ENCODE measurements at places on chromosomes 6 and 20.

- DNase-seq: peak; percentile 46
Observed at GRCh38 chr6:7085911-7086310, 21.9 kb upstream of the RREB1 start.

- DNase-seq: no peak
Observed at GRCh38 chr6:109478222-109478805, 4.7 kb downstream of the ZBTB24 start.

DNA sequence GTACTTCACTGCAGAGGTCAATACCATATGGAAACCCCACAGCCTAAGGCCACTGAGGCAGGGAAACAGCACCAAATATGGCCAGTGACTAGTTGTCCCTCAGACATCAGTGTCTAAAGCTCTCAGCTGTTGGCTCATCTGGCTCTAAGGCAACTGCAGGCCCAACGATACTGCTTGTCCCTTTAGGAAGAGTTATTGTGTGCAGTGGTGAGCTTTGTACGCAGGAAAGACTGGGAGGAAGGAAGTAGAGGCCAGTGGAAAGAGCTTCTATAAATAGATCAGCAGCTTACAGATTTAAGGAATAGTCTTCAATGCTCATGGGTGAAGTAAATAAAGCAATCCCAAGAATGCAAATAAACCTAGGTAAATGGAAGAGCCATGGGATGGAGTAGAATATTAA is 29.3 kb downstream of the DNAAF9 start:
- no peak for DNase-seq

DNA sequence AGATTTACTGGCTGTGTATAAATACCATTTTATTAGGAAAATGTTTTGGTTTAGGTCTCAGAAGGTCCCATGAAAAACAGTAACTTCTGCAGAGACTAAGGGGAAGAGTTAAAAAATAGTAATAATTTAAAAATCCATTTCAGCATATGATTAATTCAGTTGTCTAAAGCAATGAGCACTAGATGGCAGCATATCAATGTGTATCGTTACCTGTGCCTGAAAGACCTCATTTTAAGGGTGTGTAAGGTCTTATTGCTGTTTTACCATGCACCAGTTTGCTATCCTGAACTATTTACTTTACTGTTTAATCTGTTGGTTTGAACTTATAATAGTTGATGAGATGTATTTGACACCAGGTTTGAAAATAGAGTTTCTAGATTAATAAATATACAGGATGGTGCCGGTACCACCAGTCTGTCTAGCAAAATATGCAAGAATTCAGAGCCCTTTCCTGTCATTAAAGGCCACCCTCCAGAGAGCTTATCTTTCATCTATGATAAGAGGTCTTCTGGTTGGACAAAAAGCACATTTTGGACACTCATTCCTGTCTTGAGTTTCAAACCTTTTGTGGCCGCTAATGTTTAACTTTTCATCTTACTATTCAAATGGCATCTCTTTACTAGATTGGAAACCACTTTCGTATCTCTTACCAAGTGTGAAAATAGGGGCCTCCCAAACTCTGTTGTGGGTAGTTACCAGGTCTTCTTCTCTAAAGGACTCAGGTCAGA is 8.9 kb upstream of the AHI1 start:
- no peak for DNase-seq

DNA sequence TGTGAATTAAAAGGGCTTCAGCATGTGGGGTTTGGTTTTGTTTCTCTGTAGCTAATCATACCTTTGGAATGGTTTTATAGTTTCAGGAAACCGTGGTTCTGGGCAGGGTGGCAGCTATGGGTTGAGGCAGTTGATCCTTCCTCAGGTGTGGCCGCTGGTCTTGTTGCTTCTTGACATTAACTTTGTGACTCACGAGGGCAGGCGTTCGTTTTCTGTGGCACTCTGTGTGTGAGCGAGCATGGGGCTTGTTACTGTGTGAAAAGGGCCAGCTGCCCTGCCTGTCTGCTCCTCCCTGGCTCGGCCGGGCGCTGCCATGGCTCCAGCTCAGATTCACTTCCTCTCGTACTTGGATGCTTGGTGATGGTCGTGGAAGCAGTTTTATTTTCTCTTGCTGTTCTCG is 16.2 kb downstream of the DNAJC5 start:
- DNase-seq: peak; percentile 79

All from mucosa of descending colon (tissue), 3 donors.